ENCODE measurements at places on chromosomes 5 and 9.

DNA sequence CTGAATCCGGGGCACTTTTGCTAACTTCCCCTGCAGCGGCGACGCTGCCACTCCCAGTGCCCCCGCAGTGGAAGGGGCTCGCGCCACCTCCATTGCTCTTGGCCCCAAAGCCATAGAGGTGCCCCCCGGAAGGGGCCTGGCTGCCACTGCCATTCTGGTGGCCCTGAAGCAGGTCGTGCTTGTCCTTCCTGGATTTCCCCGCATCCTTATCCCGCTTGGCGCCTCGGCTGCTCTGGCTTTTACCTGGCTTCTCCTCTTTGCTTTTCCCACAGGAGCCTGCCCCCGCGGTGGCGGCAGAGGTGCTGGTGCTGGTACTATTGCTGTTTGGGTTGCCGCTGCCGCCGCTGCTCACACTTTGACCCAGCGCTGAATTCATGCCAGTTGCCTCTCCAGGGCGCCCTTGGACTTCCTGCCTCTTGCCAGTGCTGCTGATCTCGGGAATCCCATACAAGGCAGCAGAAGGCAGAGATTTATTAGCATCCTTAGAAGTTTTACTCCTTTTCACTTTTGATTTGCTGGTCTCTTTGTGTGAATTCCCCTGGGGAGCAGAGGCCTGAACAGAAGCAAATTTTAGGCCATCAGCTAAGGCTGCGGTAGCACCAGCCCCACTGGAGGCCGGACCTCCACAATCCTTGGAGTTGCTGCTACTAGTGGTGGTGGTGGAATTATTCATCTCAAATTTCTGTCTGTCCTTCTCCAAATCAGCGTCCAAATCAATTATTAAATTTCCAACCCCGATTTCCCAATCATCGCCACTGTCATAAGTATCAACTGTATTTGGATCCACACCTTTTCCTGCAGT, 2.1 kb downstream of the ZNF608 start:
- DNase-seq = no peak

DNA sequence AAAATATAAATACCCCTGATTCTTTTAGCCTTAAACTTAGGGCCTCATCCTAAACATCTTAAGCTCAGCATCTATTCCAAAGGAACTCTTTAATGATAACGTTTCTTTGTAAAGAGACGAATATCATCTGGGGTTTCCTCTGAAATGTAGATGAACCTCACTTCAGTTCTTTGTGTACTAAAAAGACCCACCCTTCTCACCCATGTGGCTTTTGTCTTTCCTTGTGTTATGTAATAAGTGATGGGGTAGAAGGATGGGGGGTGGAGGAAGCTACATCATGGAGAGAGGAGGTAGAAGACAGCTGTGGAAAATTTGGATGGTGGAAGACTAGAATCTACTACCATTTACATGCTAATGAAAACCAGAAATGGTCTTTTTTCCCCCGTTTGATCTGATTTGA, 111.0 kb downstream of the NDUFS4 start:
- DNase-seq = no peak

DNA sequence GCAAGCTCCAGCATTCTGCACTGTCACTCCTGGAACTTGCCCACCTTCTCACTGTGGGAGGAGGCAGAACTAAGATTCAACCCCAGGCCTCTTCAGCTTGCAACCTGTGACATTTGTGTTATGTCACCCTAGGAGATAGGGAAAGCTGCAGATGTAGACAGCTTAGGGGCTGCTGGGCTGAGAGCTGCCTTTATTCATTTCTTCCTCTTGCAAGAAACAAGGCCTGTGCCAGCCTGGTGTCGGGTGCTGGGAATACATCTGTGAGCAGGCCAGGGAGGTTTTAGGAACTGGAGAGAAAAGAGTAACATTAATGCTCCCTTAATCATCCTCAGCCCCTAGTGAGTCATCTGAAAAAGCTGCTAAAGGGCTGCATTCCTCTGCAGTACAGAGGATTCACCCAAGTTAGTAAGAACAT, 101.8 kb downstream of the FGF18 start:
- DNase-seq = no peak

DNA sequence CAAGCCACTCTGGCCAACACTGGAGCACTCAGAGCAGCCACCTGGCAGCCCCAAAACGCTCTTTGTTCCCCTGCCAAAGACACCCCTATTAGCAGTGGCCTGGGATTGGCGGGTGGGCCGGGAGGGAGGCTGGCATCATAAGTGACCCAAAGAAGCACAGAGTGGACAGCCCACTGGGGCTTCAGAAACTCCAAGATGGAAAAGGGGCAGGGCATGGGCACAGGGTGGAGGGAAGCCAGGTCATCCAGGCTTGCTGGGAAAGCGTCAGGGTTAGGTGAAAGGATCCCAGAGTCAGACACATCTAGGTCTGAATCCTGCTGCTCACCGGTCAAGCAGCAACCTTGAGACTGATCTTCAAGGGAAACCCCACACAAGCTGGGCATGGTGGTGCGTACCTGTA, 14.8 kb downstream of the EEIG1 start:
- DNase-seq = no peak

GRCh38 chr5:93819668-93820067, 78.3 kb upstream of the POU5F2 start:
- no peak for DNase-seq

DNA sequence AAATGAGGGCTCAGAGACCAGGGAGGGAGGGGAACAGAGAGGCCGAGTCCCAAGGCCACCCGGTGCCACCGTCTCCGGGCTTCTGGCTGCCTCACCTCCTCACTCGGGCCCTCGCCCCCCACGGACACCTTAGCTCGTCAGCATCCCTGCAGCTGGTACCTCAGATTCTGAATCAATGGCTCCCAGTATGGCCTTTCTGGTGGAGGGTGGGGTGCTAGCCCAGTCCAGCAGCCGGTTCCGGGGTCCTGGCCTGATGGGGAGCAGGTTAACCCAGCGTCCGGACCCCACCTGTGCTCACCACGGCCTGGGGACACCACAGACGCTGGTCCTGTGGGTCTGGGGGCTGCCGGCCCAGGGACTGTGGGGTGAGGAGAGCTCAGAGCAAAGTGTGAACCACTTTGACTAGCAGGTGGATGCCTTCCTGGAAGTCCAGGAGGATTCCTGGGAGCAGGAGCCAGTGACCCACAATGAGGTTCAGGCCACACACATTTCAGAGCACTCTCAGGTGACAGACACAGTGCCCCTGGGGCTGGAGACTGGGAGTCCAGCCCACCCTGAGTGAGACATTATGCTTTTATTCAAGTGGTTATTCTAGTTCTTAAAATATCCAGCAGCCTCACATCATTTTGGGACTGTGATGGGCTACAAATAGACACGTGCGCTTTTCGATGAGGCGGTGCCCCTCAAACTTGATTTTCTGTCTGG, 53.3 kb downstream of the AHRR start:
- DNase-seq = no peak

DNA sequence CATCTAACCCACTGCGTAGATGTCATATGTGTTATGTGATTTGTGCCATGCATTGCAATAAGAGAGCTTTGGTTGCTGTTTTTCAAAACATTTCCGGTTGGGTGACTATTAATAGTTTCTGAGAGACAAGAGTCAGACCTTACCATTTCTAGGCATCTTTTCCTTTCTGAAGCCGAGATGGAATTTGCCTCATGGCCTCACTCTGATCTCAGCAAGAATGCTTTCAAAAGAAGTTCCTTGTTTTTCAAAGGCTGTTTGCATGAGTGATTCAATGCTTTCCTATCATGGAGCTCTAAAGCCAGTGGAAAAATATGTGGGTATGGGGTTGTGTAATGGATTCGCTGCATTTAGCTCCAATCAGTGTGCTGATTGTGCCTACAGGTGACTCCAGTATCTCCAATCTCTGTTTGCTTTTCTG, 203.1 kb upstream of the PPP1R2B start:
- DNase-seq = no peak

DNA sequence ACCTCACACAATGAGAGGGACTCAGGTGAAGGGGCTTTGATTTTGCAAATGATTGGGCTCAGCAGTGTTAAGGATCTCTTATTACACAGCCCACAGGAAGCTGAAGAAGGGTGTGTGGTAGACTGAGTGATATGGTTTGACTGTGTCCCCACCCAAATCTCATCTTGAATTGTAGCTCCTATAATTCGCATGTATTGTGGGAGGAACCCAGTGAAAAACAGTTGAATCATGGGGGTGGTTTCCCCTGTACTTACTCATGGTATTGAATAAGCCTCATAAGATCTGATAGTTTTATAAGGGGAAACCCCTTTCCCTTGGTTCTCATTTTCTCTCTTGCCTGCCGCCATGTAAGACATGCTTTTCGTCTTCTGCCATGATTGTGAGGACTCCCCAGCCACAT, 132.5 kb upstream of the FBXL7 start:
- DNase-seq = no peak

GRCh38 chr5:83711982-83712601, 8.6 kb downstream of the HAPLN1 start:
- DNase-seq = peak; percentile 64

- no peak for DNase-seq
Measured at GRCh38 chr5:127498548-127498947, 18.9 kb upstream of the PRRC1 start.

GRCh38 chr5:126268697-126269315, 154.4 kb upstream of the GRAMD2B start:
- DNase-seq = no peak

GRCh38 chr9:87499424-87500017, 1.9 kb downstream of the DAPK1 start:
- DNase-seq = no peak

- no peak for DNase-seq
Measured at GRCh38 chr9:130352081-130352480, 86.5 kb downstream of the HMCN2 start.

DNA sequence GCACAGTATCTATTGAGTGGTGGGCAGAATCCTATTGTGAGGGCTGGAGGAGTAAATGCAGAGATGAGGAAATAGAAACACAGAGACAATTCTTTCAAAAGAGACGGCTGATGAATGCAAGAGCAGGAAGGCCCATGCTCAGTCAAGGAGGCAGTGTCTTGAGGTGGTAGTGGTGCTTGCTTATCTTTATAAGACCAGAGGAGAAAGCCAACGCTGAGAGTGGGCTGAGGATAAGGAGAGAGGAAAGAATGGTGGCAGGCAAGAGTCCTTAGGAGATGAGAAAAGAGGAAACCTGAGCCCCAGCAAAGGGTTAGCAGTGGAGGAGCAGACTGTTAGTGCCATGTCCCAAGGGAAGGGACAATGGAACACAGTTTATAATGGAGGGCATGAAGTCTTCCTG, 86.0 kb downstream of the SNCAIP start:
- DNase-seq = peak; percentile 61

GRCh38 chr5:57028161-57028560, 76.2 kb upstream of the MIER3 start:
- DNase-seq = peak; percentile 79

GRCh38 chr9:128823903-128824406, 5.6 kb downstream of the SPOUT1 start:
- DNase-seq = no peak

- DNase-seq = no peak
Measured at GRCh38 chr5:133252133-133252480, 200.3 kb downstream of the HSPA4 start.

GRCh38 chr5:102765350-102765749, 10.2 kb downstream of the PAM start:
- no peak for DNase-seq

DNA sequence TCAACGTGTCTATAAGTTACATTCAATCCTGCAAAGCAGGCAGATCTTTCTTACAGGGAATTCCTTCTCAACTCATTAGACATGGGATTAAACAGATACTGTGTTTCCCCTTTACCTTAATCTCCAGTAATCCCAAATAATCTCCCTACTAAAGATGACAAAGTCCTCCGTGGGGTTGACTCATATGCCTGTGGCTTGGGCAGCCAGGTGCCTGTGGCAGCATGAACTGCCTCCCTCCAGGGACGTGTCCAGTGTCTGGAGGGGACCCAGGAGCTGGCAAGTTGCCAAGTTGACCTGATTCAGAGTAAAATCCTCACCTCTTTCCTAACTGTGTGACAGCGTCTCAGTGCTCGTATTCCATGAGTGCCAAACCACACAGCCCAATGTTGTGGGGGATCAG, 94.6 kb upstream of the PTCH1 start:
- DNase-seq = no peak

DNA sequence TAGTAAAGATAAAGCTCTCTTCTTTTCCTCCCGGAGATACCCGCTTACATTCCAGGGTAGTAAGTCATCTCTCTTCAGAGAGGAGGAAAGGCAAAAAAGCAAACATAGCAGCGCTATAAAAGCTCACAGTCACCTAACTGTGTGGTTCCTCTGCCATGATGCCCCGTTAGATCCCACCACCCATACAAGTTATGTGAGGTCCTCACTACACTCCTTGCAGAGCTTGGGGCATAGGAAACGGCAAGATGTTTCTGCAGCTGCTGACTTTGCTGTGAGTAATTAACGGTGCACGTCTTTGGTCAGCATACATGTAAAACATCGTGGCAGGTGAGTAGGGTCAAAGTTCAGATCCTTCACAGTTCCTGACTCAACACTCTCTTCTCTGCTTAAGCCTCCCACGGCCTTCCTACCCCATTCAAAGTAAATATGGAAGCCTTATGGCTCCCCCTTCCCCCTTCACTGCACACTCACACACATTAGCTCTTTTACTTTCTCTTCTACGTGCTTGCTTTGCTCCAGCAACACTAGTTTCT, 218.9 kb downstream of the DIRAS2 start:
- no peak for DNase-seq

DNA sequence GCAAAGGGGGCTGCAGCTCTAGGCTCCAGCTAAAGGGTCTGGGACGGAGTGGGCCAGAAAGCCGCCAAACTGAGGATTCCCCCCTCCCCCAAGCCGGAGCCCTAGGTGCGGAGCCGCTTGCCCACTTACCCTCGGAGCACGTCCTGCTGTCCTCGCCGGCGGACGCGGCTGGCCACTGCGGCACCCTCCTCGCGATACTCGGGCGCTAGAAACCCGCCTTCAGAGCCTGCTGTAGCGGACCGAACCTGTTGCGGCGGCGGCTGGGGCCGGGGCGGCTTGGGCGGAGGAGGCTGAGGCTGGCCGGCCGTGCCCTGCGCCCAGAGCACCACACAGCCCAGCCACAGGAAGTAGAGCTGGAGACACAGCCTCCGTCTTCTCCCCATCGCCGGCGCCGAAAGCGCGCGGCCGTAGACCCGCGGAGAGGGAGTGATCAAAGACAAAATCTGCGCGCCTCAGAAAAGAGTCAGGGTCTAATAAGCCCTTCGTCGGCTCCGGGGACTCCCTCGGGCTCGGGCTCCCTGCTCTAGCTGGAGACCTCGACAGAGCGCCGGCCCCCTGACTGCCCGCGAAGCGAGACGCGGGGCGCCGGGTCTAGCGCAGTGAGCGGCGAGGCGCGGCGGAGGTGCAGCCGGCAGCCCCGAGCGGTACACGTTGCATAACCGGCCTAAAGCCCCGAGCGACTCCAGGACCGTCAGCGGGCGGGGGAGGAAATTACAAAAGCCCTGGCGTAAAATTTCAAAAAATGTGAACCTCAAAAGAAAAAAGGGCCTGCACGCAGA, 635 bp downstream of the FBN2 start:
- DNase-seq = peak; percentile 48

GRCh38 chr5:67194166-67194565, 2.4 kb downstream of the CD180 start:
- no peak for DNase-seq

DNA sequence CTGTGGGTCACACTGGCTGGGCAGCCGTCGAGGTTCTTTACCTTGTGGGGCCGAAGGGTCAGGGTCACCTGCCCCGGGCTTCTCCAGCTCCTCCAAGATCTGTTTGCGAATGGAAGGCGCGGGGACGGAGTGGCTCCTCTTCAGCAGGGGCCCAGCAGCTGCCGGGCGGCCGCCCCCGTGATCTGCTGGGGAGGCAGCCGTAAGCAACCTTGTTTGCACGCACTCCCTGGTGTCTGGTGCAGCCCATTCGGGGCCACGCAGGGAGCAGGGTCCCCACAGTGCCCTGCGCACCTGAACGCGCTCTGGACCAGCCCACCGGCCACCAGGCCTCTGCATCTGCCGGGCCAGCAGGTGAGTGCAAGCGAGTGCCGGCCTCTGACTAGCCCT, 34.9 kb downstream of the PNPLA7 start:
- DNase-seq = no peak
